ENCODE measurements at places on chromosomes 7 and 10.

DNA sequence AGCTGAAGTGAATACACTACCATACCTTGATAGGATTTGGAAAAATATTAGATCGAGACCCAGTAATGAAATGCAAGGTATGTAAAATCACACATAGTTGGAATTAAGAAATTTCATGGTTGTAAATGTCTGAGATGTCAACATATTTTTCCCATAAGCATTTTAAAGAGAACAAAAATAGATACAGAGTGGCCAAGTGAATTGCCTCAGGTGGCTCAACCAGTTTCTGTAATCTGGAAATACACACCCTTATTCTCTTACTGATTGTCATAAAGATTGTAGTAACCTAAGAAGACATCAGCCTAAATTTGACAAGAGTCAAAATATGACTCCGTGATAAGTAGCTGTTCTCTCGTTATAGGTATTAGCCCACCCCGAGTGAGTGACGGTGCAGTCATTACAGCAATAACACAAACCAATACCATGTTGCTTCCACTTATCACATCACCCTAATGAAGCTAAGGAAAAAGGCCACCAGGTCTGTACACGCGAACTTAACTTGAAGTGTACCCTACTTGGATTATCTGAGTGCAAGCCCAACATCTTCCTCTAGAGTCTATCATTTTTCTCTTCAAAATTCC lies 23.4 kb downstream of the PIK3AP1 start:
- DNase-seq, result no peak

GRCh38 chr10:58578366-58578765 lies 65.7 kb downstream of the BICC1 start:
- no peak for DNase-seq

GRCh38 chr10:102814873-102815661 lies 22.1 kb downstream of the CYP17A1 start:
- DNase-seq, result no peak

DNA sequence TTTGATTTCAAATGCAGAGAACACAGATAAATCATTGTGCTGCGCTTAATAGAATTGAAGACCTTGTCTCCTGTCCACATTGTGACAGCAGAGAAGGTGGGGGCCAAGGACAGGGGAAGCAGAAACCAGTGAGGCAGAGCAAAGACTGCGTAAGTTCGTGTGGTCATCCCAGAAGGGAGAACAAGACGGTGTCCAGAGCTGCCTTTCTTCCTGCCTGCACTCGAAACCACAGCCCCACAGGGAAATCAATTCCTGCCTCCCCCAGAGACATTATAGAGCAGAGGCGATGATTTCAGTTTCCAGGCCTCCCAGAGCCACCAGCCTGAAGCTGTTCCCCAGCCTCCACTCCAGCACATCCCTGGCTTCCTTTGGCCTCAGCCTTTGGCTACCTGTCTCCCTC lies 39.7 kb upstream of the UCN3 start:
- DNase-seq, result no peak

- no peak for DNase-seq
Observed at GRCh38 chr10:7986851-7987250, 67.6 kb upstream of the GATA3 start.

- DNase-seq, result peak; percentile 73
Observed at GRCh38 chr10:17644485-17644943, 563 bp downstream of the STAM start.

DNA sequence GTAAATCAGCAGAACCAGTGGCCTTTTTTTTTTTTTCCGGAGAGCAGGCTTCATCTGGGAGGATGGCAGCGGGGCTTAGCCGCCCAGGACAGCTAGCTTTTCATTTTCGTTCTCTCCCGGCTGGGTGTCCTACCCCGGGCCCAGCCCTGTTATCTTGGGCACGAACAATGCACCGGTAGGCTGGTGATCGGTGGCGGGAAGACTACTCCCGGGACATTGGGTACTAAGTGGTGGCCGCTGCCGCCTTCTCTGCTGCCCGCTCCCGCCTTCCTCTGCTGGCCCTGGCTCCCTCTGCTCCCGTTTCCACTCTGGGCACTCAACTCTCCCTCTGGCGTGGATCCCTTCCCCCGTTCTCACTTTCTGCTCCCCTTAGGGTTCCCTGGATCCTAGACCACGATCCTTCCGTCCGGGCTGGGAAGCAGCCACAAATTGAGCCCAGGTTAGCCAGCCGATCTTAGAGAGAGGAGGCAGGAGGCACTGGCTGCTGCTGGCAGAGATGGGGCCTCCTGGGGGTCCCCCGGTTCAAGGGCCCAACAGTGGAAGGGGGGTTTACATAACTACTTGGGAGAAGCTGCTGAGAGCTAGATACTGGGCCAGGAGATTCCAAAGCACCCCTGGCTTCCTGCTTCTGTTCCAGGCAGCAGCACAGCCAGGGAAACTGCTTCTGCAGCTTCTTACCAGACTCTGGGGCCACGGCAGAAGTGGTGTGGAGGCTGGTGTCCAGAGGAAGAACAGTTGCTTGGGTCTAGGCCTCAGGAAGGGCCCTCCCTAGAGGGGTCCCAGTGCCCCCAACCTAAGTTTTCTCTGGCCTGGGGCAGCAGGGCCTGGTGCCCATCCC lies 1.8 kb downstream of the TLX1 start:
- DNase-seq, result peak; percentile 43

DNA sequence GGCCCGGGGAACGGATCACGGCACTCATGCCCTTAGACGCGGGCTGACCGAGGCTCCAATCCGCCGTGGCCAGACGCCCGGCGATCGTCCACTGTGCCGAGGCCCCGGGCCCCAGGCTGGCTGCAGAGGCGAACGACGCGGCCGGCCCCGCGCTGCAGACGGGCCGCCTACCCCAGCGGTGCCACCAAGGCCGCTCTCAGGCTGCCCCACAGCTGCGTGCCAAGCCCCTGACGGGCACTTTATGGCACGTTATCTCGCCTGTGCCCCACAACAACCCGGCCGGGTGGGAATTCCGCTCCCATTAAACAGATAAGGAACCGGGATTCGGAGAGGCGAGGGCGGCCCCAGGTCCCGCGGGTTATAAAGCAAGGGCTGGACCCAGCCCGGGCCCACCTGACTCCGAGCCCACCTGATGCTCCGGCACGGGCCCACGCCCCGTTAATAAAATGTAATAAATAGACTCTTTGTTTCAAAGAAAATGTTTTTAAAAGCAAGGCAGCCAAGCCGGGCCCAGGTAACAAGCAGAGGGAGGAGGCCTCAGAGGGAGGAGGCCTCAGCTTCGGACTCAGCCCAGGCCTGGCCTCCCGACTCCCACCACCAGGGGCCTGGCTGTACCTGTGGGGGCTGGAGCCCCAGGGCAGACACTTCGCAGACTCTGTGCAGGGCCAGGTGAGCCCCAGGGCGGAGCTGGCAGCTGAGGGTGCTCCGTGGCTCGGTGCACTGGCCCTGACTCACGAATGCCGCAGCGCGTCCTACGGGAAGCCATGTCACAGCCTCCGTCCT lies 79.7 kb downstream of the FOXL3 start:
- no peak for DNase-seq

DNA sequence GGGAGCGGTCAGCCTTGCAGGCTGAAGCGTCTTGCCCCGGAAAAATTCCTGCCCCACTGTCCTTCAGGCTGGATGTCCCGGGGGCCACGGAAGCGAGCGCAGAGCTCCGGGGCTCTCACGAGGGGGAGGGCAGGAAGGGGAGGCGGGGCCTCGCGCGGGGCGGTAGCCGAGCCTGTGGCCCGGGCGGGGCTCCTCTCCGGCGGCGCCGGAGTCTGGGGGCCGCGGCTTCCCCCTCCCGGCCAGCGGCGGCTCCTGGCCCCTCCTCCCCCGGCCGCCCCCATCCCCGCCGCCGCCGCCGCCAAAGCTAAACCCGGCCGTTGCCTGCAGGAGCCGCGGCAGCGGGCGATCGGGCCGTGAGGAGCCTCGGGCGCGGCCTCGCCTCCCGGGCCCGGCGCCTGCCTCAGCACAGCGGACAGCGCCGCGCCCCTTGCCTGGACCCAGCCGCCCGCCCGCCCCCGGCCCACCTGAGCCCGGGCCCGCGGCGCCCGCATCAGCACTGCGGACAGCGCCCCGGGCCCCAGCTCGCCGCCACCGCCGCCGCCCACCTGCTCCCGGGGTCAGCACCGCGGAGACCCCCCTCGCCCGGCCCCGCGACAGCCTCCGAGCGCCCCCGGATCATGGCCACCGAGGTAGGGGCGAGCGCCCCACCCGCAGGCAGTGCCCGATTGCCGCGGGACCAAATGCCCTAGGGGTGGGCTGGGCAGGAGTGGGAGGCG lies at the start of gene GOLGA7B:
Gene GOLGA7B (plus strand): TSS at position 157 of the 716 bp plus-strand sequence. CDS start 461 bp downstream, at position 618.
- DNase-seq, result peak; percentile 94

- DNase-seq, result peak; percentile 64
Observed at GRCh38 chr7:17940951-17941431, 697 bp upstream of the SNX13 start.

- no peak for DNase-seq
Observed at GRCh38 chr10:115084277-115084850, 8.8 kb upstream of the ATRNL1 start.

DNA sequence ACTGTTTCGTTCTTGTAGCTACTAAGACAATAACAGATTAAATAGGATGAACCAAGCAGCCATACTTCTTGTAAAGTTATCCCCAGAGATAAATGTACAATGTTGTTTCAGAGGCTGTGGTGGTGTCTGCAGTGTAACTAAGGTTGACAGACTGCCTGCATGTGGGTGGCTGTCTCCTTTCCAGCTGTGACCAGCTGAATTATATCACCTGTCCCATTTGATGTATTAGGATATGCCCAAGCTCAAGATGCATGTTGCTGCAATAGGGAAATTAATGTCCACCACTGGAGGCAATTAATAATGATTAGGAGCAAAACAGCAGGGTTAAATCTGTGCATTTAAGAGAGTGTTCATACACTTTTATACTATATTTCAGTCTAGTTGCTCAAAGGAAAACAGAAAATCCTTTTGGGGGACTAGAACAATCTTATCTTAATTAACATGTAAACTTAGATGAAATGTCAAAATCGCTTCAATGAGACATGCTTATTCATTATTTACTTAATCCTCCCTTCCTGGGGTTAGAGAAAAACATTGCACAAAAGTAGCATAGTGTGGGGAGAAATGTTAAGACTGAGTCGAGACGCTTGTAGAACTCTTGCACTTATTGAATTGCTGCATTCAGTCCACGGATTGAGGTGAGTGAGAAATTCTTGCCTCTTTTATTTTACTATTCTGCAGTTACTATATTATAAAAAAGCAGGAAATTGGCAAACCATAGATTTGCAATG lies 269.0 kb downstream of the SNX10 start:
- no peak for DNase-seq

DNA sequence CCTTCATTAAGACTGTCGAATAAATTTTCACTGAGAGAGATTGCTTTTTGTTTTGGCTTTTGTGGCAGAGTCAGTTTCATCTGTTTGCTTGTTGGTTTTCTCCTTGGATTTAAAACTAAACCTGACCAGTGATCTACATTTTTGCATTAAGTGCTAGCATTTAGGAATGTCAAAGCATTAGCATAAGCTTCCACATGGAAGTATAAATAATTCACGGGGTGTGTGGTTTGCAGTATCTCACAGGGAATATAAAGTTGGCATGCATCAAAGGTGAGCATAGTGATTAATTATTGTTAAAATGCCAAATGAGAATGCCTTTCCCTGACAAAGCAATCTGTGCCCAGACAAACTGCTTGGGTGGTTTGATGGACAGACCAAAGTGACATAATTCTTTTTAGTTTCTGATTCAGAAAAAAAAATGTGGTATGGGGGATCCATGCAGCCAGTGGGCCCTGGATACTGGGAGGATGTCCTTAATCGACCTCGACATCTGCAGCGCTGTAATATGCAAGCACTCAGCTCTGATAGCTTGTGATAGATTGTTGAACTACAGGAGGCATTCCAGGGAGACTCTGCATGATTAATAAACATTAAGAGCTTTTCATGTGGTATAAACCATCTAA lies 339.3 kb upstream of the POM121L12 start:
- no peak for DNase-seq

GRCh38 chr7:81714306-81714705 lies 55.5 kb downstream of the HGF start:
- no peak for DNase-seq

DNA sequence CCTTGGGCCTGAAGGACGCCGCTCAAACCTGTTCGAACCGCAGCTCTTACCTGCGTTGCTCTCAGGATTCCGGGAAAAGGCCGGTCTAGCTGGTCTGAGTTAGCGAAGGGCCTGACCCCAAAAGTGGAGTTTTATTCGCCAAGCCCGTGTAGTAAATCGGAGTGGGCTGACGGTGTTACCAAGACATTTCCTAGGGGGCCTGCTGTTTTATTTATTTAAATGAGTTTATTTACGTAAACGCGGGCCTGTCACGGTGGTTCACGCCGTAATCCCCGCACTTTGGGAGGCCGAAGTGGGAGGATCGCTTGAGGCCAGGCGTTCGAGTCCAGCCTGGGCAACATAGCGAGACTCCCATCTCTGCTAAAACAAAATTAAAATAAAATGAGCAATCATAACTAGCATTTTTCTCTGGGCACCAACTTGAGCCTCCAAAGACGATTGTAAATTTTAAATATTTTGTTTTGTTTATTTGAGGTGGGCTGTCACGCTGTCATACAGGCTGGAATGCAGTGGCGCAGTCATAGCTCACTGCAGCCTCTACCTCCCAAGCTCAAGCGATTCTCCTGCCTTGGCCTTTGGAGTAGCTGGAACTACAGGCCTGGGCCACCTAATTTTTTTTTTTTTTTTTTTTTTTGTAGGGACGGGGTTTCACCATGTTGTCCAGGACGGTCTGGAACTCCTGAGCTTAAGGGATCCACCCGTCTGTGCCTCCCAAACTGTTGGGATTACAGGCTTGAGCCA lies 903 bp downstream of the ZNF655 start:
- DNase-seq, result no peak

- peak; percentile 9 for DNase-seq
Observed at GRCh38 chr10:71719042-71719441, 536 bp downstream of the C10orf105 start.

DNA sequence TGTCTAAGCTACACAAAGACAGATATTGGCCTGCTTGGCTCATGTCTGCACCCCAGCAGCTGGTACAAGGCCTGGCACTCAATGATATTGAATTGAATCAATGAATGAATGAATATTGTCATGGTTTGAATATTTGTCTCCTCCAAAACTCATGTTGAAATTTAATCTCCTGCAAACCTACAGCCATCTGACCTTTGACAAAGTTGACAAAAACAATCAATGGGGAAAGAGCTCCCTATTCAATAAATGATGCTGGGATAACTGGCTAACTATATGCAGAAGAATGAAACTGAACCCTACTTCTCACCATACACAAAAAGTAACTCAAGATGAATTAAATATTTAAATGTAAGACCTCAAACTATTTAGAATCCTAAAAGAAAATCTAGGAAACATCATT lies 144.7 kb downstream of the CYP26A1 start:
- DNase-seq, result peak; percentile 20

Measured in DMS53 (cell line).